ENCODE measurements at places on chromosomes 12 and 14. TPM values are rescaled to one million over a fixed set of nuclear protein-coding genes. Genes with fewer than 3 reads are reported as not detected.

Gene TSHR
- not detected for total RNA-seq

Gene GTF2A1
- 63.1 TPM for total RNA-seq

Gene LRRC23
- total RNA-seq: 5.2 TPM

Gene LTBP2
- 0.84 TPM for total RNA-seq

Gene DLGAP5
- total RNA-seq: 313 TPM

Gene NFE2
- 4.3 TPM for total RNA-seq

Gene CLEC4D
- total RNA-seq: 0.19 TPM

Gene C12orf56
- 1.3 TPM for total RNA-seq

Gene FGF6
- not detected for total RNA-seq

Gene NGB
- total RNA-seq: not detected

Gene KRT82
- total RNA-seq: not detected

Gene NFATC4
- total RNA-seq: 95.3 TPM

Gene MMP14
- total RNA-seq: 25.2 TPM

Gene RPS6KA5
- total RNA-seq: 6.1 TPM

Gene STON2
- total RNA-seq: 25.0 TPM

Gene DDX24
- 113 TPM for total RNA-seq

DNA sequence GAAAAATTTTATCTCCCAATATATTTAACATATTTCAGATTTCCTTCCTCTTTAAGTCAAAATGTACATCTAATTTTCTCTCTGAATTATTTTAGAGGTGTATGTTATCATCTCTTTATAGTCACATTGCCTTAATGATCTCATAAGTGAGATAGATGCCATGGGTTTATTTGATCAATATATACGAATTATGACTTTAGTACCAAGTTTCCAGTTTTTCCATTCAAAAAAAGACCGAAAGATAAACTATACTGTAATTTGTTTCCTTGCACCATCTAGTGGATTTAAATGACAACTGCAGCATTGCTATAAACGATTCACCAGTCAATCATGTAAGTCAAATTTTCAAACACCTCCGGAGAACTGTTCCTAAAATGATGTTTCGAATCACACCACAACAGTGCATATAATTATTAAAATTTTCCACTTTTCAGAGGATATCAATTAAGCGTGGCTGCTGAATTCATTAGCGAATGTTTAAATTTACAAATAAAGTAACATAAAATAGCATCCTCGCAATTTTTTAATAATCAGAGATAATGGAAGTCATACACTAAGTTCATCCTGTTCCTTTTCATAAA, 419 bp upstream of the ATXN7L3B start:
- peak overlapping the region; percentile 97 for H3K27ac ChIP-seq
- H3K4me3 ChIP-seq: peak overlapping the region; percentile 79
- H3K27me3 ChIP-seq: no peaks in the 10 kb centered on the region
- H3K4me1 ChIP-seq: peaks cover 23% of the 10 kb centered on the region

DNA sequence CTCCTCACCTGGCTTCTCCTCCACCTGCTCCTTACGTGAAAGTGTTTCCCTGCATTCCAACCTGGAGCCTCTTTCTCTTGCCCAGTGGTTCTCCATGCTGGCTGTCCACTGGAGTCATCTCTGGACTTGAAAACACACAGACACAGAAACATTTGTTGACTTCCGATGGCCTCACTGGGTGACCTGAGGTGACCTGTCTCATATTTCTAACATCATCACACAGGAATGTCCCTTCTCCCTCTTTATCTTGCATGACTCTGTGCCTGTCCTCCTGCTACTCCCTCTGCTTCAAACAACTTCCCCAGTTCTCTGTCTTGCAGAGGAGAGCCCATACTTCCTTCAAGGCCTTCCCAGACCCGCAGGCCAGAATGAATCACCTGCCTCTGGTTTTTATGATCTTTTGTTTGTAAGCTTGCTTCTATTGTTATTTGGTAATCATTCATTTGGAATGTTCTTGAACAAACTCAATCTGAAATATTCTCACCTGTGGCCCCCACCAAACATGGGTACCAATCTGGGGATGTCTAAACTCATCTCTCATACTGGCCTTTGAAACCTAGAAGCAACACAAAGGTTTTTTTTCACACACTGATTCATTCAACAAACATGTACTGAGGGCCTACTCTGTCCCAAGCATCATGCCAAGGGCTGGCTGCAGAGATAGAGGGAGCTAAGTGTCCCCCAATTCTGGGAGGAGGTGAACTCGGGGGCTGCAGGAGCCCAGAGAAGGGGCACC, 9.7 kb upstream of the RIN3 start:
- no peaks in the 10 kb centered on the region for H3K36me3 ChIP-seq
- H3K4me3 ChIP-seq: no peak overlapping the region
- DNase-seq: no peak
- H3K4me1 ChIP-seq: peaks cover 8% of the 10 kb centered on the region

GRCh38 chr12:111458546-111459172, 52.9 kb downstream of the SH2B3 start:
- H3K4me3 ChIP-seq: no peak overlapping the region
- no peak overlapping the region for H3K27ac ChIP-seq
- DNase-seq: no peak
- no peaks in the 10 kb centered on the region for H3K27me3 ChIP-seq
- H3K36me3 ChIP-seq: peaks cover 4% of the 10 kb centered on the region

GRCh38 chr14:75587388-75587787, 9.0 kb downstream of the FLVCR2 start:
- no peak for DNase-seq
- no peak overlapping the region for H3K4me3 ChIP-seq
- no peaks in the 10 kb centered on the region for H3K36me3 ChIP-seq
- peaks cover 11% of the 10 kb centered on the region for H3K4me1 ChIP-seq

GRCh38 chr12:48816143-48816854, 2.0 kb upstream of the CACNB3 start:
- DNase-seq: no peak
- peak overlapping the region; percentile 79 for H3K4me3 ChIP-seq
- H3K27me3 ChIP-seq: peaks cover 20% of the 10 kb centered on the region
- no peak overlapping the region for H3K27ac ChIP-seq
- H3K36me3 ChIP-seq: no peaks in the 10 kb centered on the region

GRCh38 chr12:70920251-70920851, at the start of gene PTPRR:
PTPRR (minus strand) TSS chr12:70920738; CDS start chr12:70920390, 348 bp downstream.
- no peak within 1 kb of the TSS for H3K27ac ChIP-seq
- H3K27me3 ChIP-seq: peaks cover 42% of the 10 kb centered on the region

DNA sequence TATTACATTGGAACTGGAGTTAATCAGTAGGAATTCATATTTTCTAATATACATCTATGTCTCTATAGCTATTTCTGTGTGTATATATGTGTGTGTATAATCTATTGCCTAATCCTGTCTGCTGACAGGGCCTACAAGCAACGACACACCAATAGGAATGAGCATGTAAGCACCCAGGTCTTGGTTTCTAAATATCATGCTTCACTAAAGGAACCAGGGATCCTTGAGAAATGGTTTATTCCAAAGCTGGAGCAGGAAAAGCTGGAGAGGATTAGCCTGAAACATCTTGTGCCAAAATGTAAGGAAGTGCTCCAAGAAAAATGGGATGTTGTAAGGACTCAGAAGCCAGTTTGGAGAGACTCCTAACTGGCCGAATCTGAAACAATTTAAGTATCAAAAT, 29.3 kb upstream of the LGALS3 start:
- H3K27ac ChIP-seq: no peak overlapping the region
- no peaks in the 10 kb centered on the region for H3K36me3 ChIP-seq
- no peaks in the 10 kb centered on the region for H3K27me3 ChIP-seq

- peak overlapping the region; percentile 67 for H3K4me3 ChIP-seq
- peaks cover 20% of the 10 kb centered on the region for H3K4me1 ChIP-seq
- peaks cover 8% of the 10 kb centered on the region for H3K36me3 ChIP-seq
- no peaks in the 10 kb centered on the region for H3K27me3 ChIP-seq
These were observed 1.6 kb downstream of the SIX4 start for GRCh38 chr14:60722357-60723115.

DNA sequence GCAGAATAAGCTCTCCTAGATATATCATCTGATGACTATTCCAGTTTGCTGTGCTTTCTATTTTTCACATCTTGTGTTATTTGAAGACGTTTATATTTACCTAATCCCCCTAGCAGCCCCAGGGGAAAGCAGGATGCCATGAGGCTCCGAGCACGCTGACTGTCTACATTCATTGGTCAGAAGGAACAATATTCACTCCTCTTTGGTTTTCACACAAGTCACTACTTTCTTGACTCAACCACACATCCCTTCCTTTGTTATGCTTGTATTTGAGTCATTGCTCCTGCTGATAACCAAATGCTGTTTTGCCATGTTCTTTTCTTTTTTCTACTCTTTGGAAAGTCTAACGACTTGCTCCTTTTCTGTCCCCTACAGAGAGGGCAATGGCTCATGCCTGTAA, 86.5 kb upstream of the SLC38A2 start:
- no peak for DNase-seq
- H3K4me1 ChIP-seq: no peaks in the 10 kb centered on the region
- no peak overlapping the region for H3K27ac ChIP-seq
- H3K27me3 ChIP-seq: no peaks in the 10 kb centered on the region
- H3K4me3 ChIP-seq: no peak overlapping the region

- peaks cover 22% of the 10 kb centered on the region for H3K4me1 ChIP-seq
- no peak overlapping the region for H3K27ac ChIP-seq
- H3K27me3 ChIP-seq: no peaks in the 10 kb centered on the region
- DNase-seq: no peak
- H3K36me3 ChIP-seq: no peaks in the 10 kb centered on the region
These were observed 146.3 kb downstream of the SCARB1 start for GRCh38 chr12:124717318-124717717.

DNA sequence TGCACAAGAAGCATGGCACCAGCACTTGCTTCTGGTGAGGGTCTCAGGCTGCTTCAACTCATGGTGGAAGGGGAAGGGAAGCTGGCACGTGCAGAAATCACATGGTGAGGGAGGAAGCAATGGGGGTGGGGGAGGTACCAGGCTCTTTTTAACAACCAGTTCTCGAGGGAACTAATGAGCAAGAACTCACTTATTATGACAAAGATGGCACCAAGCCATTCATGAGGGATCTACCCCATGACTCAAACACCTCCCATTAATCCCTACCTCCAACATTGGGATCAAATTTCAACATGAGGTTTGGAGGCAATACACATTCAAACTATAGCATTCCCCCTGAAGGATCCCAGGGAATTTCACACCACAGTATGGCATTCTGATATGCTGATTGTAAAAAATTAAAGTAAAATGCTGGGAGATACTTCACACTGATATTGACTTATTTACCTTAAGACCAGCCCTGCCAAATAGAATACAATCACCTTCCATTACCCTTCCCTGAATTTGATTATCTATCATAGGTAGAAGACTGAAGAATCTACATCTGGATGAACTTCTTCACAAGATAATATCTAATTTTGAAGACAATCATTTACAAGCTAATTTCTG, 201.7 kb upstream of the PLXNC1 start:
- no peaks in the 10 kb centered on the region for H3K4me1 ChIP-seq
- no peaks in the 10 kb centered on the region for H3K36me3 ChIP-seq
- no peak for DNase-seq
- no peak overlapping the region for H3K4me3 ChIP-seq
- no peaks in the 10 kb centered on the region for H3K27me3 ChIP-seq
- no peak overlapping the region for H3K27ac ChIP-seq

DNA sequence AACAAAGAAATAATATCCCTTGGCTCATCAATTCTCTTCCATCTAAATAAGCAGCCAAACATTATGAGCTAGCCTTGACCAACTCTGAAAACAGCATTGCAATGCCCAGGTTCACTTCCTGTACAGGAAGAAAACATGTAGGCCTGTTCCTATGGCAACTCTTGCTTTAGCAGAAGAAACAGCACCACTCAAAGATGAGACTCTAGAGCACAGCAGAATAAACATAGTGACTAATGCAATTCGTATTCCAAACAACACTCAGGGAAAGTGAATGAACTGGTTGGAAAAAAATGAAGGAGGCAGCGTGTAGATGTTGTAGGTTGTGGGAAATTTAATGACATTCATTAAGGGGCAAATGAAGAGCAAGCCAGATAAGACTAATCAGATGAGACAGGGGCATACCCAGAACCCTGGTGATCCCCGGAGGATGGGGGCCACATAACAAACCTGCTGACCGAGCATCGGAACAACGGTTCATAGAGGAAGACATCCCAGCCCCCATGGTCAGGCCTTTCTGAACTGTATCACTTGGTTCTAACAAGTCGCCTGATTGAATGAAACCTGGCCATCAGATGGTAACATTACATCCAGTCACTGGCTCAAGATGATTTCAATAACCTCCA, 9.0 kb downstream of the ARHGDIB start:
- no peaks in the 10 kb centered on the region for H3K27me3 ChIP-seq
- no peak overlapping the region for H3K4me3 ChIP-seq

GRCh38 chr12:20450591-20451180, 82.3 kb downstream of the PDE3A start:
- H3K36me3 ChIP-seq: no peaks in the 10 kb centered on the region
- no peak overlapping the region for H3K27ac ChIP-seq
- H3K4me3 ChIP-seq: no peak overlapping the region
- peaks cover 12% of the 10 kb centered on the region for H3K4me1 ChIP-seq

GRCh38 chr12:79451365-79451764, 239.4 kb downstream of the PAWR start:
- no peak overlapping the region for H3K4me3 ChIP-seq
- H3K4me1 ChIP-seq: no peaks in the 10 kb centered on the region
- H3K27ac ChIP-seq: no peak overlapping the region
- H3K27me3 ChIP-seq: no peaks in the 10 kb centered on the region

GRCh38 chr14:91324606-91325575, 80.4 kb upstream of the GPR68 start:
- H3K27me3 ChIP-seq: no peaks in the 10 kb centered on the region
- no peak overlapping the region for H3K4me3 ChIP-seq
- peaks cover 5% of the 10 kb centered on the region for H3K4me1 ChIP-seq
- H3K27ac ChIP-seq: no peak overlapping the region
- no peak for DNase-seq
- no peaks in the 10 kb centered on the region for H3K36me3 ChIP-seq

DNA sequence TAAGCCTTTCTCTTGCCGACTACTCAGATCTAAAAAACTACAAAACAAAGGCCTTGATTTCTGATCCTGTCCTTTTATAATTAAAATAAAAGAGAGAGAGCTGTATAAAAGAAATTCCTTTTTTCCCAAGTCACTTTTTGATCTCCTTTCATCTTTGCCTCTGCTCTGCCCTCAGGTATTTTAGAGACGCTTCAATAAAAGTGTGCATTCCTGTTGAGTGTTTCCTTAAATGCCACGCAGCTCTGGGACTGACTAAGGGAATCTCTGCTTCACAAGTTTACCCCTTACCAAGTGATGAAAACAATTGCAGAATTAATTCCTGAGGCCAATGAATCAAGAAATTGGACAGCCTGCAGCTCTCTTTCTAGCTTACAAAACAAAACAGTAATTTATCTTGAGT, 1109.8 kb downstream of the TMTC2 start:
- H3K27me3 ChIP-seq: no peaks in the 10 kb centered on the region
- H3K36me3 ChIP-seq: no peaks in the 10 kb centered on the region
- H3K27ac ChIP-seq: no peak overlapping the region
- no peak overlapping the region for H3K4me3 ChIP-seq
- H3K4me1 ChIP-seq: peaks cover 8% of the 10 kb centered on the region
- DNase-seq: peak; percentile 10

Data from neural progenitor cell (in vitro differentiated cells).